ENCODE measurements at places on chromosomes 1 and 21.

- DNase-seq = no peak
These were observed 107.5 kb downstream of the RGL1 start for GRCh38 chr1:183912265-183912886.

GRCh38 chr1:183685112-183685713 is 32.1 kb upstream of the APOBEC4 start:
- DNase-seq = no peak

GRCh38 chr21:42677339-42678321 is 24.2 kb downstream of the PDE9A start:
- DNase-seq = no peak

DNA sequence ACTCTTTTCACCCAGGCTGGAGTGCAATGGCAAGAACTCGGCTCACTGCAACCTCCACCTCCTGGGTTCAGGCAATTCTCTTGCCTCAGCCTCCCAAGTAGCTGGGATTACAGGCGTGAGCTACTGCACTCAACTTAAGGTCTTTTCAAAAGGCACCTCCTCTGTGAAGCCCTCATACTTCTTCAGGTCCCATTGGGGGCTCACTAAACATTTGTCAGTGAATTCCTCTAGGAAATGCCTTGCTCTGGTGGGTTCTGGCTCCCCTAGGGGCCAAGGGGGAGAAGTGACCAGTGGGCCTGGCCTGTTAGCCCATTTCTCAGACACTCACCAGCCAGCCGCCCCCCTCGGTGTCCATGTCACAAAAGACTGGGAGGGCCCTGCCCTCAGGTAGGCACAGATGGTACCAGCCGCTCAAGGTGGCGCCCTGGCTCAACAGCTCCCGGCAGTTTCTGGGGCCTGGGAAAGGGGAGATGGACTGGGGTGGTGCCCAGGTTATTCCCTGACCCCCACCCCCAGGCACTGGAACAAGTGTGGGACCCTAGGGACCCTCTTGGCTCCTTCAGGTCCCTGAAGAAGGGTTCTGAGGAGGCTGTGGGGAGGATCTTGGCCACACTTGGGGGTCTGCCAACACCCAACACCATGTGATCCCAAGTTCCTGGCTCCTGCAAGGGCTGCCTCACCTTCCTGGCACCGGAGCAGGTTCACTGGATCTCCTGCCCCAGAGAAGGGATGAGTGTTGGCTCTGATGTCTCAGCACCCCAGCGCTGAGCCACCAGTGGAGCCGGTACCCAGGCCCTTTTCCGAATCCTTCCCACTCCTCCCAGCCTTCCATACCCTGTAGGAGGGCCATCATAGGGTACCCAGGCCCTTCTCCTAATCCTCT is 1.6 kb downstream of the FCN3 start:
- DNase-seq = no peak

DNA sequence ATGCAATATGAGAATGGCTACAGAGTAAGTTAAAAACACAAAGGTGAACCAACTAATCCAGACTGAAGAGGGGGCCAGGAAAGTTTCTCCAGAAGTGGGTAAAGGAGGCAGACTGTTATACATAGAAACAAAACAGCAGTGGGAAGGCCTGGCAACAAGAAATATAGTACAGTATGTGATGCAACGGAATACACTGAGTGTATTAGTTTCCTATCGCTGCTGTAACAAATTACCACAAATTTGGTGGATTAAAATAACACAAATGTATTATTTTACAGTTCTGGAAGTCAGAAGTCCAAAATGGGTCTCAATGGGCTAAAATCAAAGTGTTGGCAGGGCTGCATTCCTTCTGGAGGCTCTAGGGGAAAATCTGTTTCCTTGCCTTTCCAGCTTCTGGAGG is 95.2 kb downstream of the ZSWIM5 start:
- no peak for DNase-seq

DNA sequence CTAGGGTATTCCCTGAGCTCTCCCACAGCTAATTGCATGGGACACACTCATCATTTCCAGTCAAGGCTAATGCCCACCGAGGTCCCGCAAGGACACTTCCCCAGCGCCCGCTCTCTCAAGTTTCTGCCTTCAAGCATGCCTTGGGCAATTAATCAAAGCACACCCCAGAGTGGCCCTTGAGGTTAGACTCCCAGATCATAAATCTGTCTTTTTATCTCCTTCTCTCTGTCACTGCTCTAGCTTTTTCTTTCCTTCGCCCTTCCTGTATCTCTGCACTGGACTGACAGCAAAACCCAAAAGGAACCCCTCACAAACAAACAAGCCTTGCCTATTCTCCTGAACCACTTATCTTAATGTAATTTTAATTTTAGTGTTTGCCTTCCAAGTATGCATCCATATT is 7.9 kb upstream of the EXOSC10 start:
- no peak for DNase-seq

Measured in effector CD8-positive, alpha-beta T cell (primary cell).